Mesenchymal stem cell (in vitro differentiated cells and primary cell): ENCODE measurements at places on chromosomes 7 and 10.
A peak's percentile ranks its signal among the peaks of the same experiment; 100 is the strongest.

DNA sequence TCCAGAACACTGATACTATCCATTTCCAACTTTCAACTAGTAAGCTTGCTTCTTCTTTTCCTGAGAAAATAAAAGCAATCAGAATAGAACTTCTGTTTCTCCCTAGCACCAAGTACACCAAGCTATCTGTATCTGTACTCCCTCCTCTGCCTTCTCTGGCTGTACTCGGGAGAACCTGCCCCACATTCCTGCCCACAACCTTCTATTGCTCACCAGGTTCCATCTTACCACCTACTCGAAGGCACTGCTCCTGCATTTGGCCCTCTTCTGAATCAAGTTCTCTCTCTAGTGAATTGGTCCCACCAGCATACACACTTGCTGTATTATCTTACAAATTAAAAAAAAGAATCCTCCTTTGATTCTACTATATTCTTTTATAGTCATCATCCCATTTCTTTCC lies 169.6 kb upstream of the PTN start:
- DNase-seq, result no peak

DNA sequence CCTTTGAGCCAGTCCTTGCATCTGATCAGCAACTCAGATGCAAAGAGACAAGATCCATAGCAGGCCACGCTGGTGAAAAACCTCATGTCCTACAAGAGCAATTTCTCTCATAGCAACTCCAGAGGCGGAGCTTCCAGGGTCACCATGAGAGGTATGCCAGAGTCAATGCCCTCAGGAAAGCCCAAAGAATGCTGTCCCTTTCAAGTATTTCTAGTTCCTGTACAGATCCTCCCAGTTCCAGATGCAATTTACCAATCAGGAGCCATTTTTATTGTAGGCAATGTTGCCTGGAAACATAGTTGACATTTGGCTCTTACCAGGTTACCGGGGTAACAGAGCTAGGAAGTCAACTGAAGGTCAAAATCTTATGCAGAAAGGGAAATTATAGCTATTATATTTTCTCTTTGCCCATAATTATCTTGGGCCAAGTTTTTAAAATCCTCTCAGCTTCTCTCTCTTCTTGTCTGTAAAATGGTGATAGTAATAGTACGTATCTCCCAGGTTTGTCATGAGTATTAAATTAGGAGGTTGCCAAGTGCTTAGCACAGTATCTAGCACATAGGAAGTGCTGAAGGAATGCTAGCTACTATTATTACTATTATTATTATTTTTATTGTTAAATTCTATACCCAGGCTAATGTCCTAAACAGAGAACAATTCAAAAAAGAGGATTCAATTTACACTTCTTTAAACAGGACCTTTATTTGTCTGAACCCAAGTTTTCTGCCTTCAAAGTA lies 46.3 kb upstream of the TM9SF3 start:
- no peak for DNase-seq

GRCh38 chr7:30613366-30614325 lies 19.0 kb downstream of the GARS1 start:
- DNase-seq, result peak; percentile 25

- no peak for DNase-seq
Observed at GRCh38 chr10:78905015-78905956, 163.5 kb upstream of the ZMIZ1 start.

DNA sequence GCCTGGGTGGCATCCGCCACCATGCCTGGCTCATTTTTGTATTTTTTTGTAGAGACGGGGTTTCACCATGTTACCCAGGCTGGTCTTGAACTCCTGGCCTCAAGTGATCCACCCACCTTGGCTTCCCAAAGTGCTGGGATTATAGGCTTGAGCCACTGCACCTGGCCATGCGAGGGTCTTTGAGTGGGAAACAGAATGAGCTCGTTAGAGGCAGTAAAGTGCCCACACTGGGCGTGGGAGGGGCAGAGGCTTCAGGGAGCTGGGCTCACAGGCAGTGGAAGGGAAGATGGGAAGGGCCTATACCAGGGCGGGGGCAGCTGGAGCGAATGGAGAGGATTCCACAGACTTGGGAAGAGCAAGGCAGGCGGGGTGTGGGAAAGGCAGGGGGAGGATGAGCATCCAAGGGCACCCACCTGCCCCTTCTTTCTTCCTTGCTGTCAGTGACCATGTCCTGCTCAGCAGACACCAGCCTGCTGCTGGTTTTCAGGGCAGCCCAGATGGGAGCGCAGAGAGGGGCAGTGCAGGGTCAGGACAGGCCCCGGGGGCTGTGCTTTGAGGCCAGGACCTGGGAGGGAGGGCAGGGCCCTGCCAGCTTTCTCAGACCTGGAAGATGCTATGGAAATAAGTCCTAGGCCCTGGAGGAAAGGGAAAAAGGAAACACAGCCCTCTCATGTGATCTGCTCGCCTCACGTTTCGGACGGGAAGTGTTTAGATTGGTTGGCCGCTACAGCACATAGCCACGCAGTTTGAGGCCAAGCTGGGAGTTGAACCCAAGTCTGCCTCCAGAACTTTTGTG lies 4.2 kb downstream of the FZD9 start:
- DNase-seq, result no peak

- DNase-seq, result no peak
Observed at GRCh38 chr10:77159538-77160110, 478.0 kb downstream of the KCNMA1 start.

DNA sequence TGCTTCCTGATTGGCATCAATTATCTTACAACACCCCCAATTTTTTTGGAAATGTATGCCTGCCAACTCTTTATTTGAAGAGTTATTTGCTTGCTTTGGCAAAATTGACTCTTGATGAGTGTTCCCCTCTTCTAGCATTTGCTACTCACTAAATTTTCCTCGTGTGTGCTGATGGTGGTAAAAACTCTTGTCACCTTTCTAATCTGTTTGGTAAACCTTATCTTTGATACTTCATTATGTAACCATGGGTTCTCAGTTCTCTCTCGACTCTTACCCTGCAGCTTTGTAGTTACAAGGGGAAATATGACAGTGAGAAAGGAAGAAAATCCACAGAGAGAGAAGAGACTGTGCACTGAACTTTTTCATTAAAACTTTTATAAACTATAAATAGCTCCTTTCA lies 102.5 kb downstream of the CDK14 start:
- DNase-seq, result no peak

DNA sequence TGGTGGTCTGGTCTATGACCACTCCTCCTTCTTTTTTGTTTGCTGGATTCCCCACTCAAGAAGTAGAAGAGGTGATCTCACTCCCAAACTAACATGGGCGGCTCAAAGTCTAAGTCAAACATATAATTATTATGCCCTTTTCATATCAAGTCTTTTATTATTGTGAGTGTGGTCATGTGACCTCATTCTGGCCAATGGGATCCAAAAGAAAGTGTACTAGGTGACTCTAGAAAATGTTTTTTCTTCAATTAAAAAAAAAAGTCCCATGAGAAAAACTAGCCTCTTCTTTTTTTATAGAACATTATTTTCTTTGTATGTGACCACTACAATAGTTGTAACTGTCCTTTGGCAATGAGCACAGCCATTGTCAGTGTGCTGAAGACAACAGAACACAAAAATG lies 772.7 kb downstream of the KCNMA1 start:
- no peak for DNase-seq

GRCh38 chr7:29360633-29361625 lies 166.4 kb downstream of the CHN2 start:
- DNase-seq, result no peak

GRCh38 chr7:5083311-5083711 lies 37.7 kb downstream of the RBAK start:
- DNase-seq, result no peak

- DNase-seq, result no peak
Observed at GRCh38 chr7:96855691-96856090, 146.0 kb upstream of the SEM1 start.

DNA sequence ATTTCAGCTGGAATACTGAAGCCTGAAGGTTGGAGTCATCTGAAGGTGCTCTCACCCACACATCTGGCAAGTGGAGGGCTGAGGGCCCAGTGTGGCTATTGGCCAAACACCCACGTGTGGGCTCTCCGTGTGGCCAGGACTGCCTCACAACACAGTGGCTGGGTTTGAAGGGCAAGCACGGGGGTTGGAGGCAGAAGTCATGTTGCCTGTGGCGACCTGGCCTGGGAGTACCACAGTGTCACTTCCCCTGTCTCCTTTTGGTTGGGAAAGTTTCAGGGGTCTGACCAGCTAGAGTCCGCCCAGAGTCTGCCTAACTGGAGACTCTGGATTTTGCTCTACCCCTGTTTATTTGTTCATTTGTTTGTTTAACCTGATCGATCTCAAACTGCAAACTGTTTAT lies 169.5 kb downstream of the DNAJB6 start:
- DNase-seq, result no peak

DNA sequence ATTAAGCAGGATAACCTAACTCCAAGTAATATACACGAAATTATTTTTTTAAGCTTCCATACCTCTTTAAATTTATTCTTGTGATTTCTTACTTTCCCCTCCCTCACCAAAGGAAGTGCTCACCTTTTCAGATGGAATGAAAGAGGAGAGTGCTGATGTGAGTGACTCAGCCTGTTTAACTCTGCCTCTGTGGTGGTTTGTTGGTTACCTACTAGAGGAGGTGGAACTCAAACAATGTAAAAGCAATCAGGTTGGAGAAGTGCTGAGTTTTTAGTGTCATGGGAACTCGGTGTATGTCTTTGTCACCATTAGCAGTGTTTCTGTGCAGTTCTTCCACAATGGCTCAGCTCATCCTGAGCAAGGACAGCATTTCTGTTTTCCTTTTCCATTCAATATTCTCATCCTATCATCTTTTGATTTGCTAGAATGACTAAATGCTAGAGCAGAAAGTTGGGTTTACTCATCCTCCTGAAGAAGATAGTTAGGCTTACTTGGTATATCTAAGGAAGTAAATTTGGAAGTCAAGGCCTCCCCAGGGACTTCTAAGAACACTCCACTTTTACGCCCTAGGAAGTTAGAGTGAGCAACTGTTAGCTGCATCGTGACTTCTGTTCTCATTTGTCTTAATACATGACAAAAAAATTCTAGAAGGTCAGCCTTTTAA lies 6.0 kb downstream of the ADD3 start:
- no peak for DNase-seq

GRCh38 chr7:26409661-26410547 lies 118.2 kb downstream of the SNX10 start:
- DNase-seq, result no peak

- no peak for DNase-seq
Observed at GRCh38 chr10:122143238-122143841, 127.8 kb upstream of the BTBD16 start.

DNA sequence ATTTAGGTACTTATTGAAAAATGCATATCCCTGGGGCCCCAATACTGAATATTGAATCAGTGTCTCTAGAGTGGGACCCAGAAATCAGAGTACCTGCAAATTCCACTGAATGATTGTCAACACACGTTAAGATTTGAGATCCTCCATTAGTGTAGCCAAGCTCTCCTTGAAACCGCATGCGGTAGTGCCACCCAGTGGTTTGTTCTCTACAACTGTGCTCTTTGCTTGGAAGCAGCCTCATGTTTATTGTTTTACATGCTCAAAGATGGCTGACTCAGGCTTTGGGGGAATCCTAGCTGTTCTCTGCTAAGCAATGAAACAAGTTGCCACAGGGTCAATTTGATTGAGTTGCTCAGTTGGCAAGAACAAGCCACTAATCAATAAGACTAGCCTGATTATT lies 340.2 kb upstream of the CELF2 start:
- peak; percentile 75 for DNase-seq

- DNase-seq, result no peak
Observed at GRCh38 chr7:130387628-130388403, 7.5 kb downstream of the CPA1 start.

DNA sequence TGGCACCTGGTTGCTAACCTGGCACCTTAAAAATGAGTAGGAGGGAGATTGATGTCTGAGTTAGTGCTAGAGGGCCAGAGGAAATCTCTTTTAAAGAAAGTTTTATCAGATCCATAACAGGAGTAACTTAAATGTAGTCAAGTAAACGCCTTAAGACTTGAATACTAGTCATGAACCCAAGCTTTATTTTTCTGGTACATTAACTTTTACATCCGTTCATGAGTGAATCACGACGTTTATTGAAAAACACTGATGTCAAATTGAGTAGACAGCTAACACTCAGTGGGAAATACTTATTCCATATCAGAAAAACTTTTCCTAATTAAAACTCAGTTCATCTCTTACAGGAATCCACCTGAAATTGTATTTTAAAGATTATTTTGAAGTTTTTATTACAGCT lies 6.9 kb upstream of the LAMB1 start:
- DNase-seq, result no peak

DNA sequence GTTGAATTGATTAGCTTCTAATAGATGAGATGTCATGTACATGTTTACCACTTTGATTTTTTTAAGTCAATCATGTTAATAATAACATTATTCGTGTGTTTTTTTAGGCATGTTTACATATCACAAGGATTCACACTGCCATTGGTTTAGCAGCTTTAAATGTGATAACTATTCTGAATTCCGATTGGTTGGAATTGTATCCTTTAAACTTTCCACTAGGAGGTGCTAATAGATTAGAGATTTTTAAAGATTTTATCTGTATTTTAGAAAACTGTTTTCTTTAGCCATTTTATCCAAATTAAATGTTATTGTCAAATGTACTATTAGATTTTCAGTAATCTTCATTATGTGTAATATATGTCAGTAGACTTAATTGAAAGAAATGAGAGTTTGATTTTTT lies 83.2 kb downstream of the HECTD2 start:
- peak; percentile 60 for DNase-seq

DNA sequence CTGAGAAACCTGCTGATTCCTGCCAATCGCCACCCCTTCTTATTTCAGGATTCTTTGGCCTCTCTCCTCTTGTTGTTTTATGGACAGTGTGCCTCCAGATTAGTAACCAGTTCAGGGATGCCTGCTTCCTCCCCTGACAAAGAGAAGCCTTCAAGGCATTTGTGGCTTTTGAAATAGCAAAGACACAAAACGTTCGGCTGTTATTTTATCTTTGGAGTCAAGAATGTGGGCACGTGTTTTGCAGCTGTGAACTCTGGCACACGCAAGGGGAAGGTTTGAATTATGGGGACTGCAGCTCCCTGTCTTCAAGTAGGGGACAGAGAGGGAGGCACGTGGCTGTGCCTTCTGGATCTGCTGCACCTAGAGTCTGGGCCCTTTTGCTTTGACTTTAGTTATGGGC lies 157.9 kb upstream of the GRB10 start:
- no peak for DNase-seq

DNA sequence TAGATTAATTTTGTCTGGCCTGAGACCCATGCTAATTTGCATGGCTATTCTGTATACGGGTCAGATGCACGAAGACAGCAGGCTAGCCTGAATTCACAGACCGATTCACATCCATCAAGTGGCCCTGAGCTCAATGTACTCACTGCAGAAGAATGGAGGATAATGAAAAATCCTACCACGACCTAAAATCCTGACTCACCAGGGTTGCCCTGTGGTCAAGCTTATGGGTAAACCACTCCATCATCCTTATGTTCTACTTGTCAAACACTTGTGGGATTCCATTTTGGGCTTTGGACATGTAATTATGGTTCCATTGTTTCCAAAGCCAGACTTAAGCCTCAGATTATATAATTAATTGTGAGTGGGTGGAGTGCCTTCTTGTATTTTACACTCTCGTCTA lies 110.4 kb upstream of the ZNF438 start:
- peak; percentile 90 for DNase-seq

GRCh38 chr10:82938331-82938730 lies 1063.3 kb downstream of the NRG3 start:
- DNase-seq, result no peak
